ENCODE measurements at places on chromosomes 16 and 17.

- no peak for DNase-seq
Observed at GRCh38 chr16:82384949-82385348, 214.9 kb upstream of the MPHOSPH6 start.

- DNase-seq: peak; percentile 47
Observed at GRCh38 chr16:3951861-3952736, 71.6 kb upstream of the CREBBP start.

- DNase-seq: no peak
Observed at GRCh38 chr17:57289613-57290012, 33.3 kb downstream of the MSI2 start.

- no peak for DNase-seq
Observed at GRCh38 chr16:72711823-72712222, 336.1 kb downstream of the ZFHX3 start.

GRCh38 chr17:18037486-18037885, 1.5 kb downstream of the ATPAF2 start:
- DNase-seq: no peak

- peak; percentile 36 for DNase-seq
Observed at GRCh38 chr16:47732523-47733111, 271.5 kb downstream of the PHKB start.

DNA sequence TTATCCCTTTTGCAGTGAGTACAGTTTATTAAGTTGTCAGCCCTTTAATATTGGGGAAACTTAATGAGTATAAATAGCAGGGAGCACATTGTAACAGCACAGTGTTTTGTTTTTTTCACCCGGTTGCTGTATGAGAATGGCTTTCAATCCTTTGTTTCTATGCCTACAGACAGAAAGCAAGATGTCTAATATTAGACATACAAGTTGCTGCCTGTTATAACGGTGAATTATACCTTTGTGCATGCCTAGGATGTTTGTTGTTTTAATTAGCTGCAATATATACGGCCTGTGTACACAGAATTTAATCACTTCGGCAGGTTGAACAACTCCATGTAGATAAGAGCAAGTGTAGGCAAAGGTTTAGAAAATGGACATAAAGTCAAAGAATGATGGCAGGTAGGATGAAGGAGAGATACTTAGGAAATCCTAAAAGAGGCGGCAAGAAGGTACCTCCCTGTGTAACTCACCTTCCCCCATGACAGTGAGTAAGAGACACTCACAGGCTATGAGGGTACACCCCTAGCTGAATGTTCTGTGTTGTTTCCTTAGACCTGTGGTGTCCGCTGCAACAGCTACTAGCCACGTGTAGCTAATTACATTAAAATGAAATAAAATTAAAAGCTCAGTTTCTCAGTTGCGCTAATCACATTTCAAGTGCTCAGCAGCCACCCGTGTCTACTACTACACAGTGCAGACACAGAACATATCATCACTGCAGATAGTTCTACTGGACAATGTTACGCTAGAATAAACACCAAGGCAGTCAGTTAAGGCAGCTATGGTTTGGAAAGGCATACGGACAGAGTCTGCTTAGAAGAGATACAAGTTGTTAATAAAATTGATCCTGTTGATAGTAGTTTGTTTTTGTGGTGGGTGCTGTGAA, 10.9 kb downstream of the SLC7A6OS start:
- no peak for DNase-seq

- DNase-seq: no peak
Observed at GRCh38 chr17:43782913-43783680, 2.9 kb downstream of the CFAP97D1 start.

DNA sequence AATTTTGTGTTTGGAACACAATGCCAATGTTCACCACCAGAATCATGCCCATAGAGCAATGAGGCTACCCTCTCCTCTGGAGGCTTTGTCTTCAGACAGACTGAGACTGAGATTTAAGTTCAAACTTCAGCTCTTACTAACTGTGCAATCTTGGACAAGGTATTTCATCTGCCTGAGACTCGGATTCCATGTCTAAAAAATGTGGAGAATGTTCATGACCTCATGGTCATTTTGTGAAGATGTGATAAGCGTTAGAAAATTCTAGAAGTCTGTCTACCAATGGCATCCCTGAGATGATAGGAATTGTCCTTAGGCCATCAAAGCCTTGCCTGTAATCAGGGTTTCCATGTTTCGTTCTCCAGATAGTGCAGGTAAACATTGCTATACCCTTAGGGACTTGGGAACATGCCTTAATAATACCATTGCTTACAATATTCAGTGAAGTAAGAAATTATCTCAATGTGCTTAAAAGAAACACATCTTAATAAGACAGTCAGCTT, 388.2 kb upstream of the MAF start:
- no peak for DNase-seq

DNA sequence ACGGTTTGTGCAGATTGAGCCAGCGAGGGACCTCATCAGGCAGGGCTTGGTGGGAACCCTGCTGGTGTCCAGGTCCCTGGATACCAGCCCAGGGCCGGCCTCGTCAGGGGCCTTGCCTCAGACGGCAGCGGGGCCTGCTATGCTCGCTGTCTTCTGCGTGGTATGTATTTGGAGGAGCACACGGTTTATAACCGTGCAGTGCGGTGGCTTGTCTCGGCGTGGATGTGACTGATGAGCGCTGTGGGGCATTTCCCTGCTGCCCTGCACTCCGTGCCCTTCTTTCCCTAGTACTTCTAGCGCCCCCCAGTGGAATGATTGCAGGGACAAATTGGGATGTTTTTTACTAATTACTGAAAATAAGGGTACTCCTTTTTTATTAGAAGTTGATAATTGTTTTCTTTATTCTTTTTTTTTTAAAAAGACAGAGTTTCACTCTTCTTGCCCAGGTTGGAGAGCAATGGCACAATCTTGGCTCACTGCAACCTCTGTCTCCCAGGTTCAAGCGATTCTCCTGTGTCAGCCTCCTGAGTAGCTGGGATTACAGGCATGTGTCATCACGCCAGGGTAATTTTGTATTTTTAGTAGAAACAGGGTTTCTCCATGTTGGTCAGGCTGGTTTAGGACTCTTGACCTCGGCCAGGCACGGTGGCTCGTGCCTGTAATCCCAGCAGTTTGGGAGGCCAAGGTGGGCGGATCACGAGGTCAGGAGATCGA, 15.3 kb downstream of the TBCD start:
- no peak for DNase-seq

DNA sequence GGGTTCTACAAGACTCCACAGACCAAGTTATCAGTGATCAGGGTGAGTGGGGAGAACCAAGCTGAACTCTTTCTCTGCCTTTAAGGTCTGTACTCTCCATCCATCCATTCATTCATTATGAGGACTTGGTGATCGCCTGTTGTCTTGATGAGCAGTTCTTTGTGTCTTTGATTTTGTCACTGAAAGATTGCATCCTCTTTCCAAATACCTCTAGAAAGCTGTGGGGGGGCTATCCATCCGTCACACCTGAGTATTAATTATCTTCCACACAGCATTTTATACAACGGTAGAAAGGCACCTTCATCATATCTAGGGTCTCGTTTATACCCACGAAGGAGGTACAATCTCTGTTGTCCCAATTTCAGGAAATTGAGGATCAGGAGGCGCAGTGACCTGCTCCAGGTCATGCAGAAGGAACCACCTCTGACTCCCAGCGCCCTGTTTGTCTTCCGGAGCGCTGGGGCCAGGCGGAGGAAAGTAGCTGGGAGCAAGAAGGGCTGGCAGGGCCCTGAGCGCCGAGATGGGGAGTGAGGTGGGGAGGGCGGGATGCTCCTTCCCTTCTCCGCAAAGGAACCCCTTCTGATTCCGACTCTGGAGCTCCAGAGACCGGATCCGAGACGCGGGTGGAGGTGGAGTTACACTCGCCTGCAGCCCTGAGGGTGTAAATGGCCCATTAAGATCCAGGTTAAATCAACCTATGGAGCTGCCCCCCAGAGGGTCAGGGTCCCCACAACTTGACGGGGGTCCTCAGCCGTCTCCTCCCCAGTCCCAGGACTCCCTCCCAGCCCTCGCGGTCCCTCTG, 605 bp upstream of the ABAT start:
- no peak for DNase-seq

- DNase-seq: no peak
Observed at GRCh38 chr16:4180511-4180910, 61.4 kb downstream of the SRL start.
